ENCODE measurements at places on chromosomes 5 and 9. TPM values are rescaled to one million over a fixed set of nuclear protein-coding genes. Genes with fewer than 3 reads are reported as not detected.

Gene CEL
- 2.4 TPM for total RNA-seq

Gene NOXA1
- total RNA-seq = 42.6 TPM

Gene PCDHA11
- total RNA-seq = 0.08 TPM

Gene SPATA31D4
- not detected for total RNA-seq

Gene ECM2
- 1.1 TPM for total RNA-seq

Gene SOX30
- 0.15 TPM for total RNA-seq

All from left colon (tissue), 2 donors.